Panc1 (cell line): ENCODE measurements at places on chromosomes 2 and 18. TPM values are rescaled to one million over a fixed set of nuclear protein-coding genes. Genes with fewer than 3 reads are reported as not detected.

The RAB6D gene
- total RNA-seq = not detected

The STPG4 gene
- total RNA-seq = 0.36 TPM

DNA sequence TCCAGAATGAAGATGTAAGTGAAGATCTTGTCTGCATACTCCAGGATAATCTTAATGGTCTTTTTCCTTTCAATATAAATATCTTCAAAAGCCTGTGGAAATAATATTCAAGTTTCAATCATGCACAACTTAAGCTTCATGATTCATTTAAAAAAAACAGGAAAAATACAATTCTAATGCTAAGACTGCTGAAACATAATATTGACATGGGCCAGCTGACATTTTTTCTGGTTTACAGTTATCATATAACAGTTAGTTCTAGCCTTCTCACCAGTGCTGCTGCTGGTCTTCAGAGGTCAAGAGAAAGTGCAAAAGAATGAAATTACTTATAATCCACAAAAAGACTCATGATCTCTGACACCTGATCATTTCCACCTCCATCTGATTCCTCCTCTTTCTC, 110.4 kb upstream of the SCN1A start:
- no peak for DNase-seq

DNA sequence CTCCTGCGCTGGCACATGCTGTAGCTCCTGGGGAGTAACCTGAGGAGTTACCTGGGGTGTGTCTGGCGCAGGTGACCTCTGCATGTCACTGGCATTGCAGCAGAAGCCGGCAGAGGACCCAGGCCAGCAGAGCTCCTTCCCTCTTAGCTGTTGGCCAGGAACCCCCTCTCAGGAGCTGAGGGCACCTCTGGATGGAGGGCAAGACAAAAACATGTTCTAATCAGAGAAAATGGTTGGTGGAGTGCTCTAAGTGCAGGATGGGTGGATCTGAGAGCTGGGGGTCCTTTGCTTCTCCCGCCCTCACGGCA, 44.9 kb upstream of the SNTG2 start:
- no peak for DNase-seq

DNA sequence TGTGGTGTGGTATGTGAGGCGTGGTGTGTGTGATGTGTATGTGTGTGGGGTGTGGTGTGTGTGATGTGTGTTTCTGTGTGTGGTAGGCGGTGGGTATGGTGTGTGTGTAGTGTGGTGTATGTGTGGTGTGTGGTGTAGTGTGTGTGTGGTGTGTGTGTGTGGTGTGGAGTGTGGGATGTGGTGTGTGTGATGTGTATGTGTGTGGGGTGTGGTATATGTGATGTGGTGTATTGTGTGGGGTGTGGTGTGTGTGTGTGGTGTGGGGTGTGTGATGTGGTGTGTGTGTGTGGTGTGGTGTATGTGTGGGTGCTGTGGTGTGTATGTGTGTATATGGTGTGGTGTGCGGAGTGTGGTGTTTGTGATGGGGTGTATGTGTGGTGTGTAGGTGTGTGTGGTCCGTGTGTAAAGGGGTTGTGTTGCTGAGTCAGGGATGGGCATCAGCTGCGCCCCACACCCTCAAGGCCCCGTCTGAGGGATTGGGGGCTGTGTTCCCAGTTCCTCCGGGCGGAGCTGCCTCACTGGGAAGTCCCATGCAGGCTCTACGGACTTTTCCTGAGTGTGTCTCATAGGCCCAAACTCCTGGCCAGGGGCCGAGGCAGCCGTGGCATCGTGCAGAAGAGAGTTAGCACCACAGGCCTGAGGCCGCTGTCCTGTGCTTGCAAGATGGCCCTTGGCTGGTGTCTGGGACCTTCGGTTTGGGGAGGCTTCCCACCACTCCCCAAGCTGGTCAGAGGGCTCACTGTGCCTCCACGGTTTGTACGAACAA, 18.2 kb upstream of the ARL4C start:
- DNase-seq = no peak

GRCh38 chr2:150312271-150312670, 175.2 kb downstream of the RND3 start:
- no peak for DNase-seq

DNA sequence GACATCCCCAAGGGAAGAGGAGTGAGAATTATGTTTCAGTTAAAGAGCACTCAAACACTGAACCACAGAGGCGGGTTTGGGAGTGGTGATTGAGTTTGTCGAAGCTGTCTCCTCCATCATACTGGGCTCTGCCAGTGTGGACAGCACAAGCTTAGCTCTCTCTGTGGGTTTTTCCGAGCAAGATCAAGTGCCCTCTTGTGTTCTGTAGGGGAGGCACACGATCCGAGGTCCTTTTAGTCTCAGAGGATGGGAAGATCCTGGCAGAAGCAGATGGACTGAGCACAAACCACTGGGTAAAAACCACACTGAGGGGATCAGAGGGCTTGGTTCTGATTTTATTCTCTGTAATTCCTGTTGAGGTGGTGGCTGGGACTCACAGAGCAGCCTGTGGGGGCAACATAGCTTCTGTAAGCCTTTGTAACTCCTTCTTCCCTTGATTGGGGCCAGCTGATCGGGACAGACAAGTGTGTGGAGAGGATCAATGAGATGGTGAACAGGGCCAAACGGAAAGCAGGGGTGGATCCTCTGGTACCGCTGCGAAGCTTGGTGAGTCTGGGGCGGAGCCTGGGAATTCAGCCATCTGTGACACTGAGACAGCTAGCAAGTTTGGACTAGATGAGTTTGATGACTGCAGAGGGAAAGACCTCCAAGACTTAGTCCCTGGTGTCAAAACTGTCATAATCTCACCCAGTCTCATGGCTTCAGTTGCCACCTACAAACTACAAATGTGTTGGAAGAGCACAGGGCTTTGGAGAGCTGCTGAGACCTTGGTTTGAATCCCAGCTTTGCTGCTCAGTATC, 2.0 kb downstream of the NAGK start:
- no peak for DNase-seq

GRCh38 chr2:28624793-28625701, 126.6 kb upstream of the PPP1CB start:
- DNase-seq = no peak

- no peak for DNase-seq
Measured at GRCh38 chr2:85522090-85522647, 16.8 kb upstream of the MAT2A start.

The AOX1 gene
- 3.0 TPM for total RNA-seq

DNA sequence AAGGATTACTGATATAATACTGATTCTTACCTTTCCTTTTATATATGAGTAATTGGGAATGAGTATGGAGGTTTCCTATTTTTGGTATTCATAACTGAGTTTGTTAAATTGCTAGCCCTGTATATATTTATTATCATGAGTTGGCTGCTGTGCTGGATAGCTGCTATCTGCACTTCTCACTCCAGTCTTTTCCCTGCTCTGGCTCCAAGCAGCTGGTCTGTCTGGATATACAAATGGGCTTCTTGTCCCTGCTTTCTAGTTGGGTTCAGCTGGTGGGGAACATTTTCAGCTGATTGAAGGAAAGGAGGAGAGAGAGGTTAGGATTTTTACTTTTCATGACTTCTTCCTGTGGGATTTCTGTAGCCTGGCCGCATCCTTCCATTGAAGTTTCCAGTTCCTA, 41.2 kb downstream of the AGFG1 start:
- DNase-seq = no peak

DNA sequence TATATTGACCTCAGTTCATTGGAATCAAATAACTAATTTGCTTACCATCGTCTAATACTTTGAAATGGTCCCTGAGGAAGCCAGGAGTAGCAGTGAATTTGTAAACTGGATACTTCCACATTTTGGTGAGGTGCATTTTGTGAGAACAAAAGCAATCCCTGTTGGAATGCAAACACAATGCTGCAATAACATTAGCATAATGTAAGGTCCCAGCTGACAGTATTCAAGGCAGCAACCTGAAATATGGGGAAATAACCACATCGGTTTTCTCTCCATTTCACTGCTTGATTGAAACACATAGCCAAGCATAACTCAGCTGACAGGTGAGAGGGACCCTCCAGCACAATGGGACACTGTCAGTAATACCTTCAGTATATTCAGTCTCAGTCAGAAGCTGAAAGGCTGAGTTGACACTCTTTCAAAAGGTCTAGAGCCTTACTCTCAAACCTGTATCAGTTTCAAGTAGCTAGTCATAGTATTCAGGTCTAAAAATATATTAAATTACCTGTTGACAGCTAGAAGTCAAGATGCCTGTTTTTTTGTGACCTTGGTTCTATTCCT, 1311.9 kb upstream of the NRXN1 start:
- no peak for DNase-seq

DNA sequence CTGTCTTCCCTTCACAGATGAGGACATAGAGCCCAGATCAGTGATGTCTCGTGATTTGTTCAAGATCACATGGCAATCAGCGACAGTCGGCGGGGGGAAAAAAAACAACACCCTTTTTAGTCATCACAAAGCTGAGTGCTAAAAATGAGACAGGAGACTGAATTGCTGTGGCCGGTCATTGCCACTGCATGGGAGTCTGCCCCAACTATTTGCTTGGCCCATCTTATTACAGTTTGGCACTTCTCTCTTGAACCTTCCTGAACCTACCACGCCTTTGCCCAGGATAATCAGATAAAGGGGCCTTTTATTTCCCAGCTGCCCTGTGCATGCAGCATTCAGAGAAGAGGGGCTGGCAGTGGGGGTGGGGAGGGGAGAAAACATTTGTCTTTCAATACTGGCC, 42.7 kb downstream of the SETBP1 start:
- DNase-seq = no peak

DNA sequence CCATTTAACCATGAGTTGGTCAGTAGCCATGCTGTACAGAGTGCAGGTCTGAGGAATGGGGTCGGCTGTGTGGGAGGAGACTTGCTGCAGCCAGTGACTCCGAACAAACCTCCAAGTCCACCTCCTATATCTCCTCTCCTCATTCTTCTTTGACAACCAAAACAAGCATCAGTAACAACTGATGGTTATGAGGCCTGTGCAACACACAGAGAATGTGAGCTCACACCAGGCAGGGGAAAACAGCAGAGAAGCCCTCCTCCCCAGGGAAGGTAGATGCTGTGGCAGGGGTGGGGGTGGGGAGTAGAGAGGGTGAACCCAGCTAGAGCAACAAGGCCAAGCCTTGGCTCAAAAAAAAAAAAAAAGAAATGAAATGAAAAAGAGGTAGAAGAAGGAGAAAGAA, 12.3 kb upstream of the CNGA3 start:
- no peak for DNase-seq

- no peak for DNase-seq
Measured at GRCh38 chr2:63131196-63131595, 80.6 kb downstream of the OTX1 start.

DNA sequence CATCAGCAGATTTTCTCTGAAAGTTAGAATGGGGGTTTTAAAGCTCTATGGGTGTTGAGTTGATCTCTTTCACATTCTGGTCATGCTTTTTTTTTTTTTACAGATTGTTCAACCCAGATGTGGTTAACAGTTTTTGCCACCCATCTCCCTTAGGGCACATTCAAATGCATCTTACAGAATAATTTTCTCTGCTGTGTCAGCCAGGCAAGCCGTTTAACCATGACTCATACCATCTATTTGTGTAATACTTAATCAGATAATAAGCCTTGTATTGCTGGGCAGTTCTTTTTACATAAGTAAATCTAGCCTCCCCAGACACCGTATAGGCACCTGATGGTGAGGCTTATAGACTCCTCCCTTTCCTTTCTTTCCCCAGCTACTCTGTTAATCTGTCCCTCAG, 62.0 kb downstream of the TGIF1 start:
- no peak for DNase-seq

The PLEKHH2 gene
- total RNA-seq = 15.0 TPM

- no peak for DNase-seq
Measured at GRCh38 chr18:62454527-62454926, 68.3 kb upstream of the ZCCHC2 start.

DNA sequence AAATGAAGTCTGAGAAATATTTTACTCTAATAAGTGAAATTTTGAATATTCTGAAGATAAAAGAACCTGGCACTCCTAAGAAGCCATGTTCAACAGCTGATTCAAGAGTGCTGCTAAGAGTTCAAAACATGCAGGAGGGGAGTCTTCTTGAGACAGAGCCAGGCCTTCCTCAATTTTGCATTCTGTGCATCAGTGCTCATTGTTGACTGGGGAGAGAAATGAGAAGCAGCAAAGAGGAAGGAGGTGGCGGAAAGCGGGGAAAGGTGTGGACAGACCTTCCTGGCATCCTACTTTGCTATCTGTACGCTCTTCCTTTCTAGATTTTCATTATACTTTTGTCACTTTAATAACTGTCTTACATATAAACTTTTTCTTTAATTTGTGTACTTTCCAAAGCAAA, 29.7 kb upstream of the TXNDC2 start:
- no peak for DNase-seq

DNA sequence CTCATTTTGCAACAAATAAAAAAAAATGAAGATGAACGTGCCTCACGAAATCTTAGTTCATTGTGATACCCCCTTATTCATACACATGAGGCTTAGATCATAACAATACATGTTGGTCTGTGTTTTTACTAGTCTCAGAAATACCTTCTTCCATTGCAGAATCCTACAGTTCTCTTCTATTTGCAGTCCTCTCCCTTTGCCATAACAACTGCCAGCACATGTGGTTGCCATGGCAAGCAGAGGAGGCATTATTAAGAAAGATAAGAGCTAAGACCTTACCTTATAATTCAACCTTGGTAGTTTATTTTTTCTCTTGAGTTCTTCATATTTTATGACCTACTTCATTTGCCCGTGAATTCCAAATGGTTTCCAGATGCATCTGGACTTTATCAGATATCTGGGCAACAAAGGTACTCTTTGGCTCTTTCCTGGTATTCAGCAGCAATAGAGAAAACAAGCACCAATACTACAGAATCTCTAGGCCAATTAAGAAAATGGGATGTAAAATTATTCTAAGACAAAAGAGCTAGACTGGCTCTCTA, 524.0 kb downstream of the CMPK2 start:
- DNase-seq = no peak

- DNase-seq = no peak
Measured at GRCh38 chr18:6748241-6748640, 18.7 kb downstream of the ARHGAP28 start.

- DNase-seq = no peak
Measured at GRCh38 chr2:207394203-207394781, 135.5 kb upstream of the CREB1 start.

DNA sequence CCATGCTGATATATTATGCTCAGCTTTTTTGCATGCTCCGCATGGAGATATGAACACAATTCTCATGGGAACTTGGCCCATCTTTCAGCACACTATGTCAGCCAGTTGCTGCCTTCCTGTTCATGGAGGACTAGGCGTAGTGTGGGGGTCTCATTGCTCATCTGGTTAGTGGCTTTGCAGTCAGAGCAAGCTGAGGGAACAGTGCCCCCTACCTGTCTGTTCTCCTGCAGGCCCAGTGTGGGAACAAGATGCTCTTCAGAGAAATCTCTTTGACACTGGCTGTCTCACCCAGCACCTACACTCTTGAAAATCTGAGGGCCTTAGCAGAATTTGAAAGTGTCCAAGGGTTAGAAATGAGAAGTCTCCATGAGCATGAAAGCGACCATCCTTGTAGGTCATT, 47.1 kb downstream of the SPTBN1 start:
- no peak for DNase-seq

DNA sequence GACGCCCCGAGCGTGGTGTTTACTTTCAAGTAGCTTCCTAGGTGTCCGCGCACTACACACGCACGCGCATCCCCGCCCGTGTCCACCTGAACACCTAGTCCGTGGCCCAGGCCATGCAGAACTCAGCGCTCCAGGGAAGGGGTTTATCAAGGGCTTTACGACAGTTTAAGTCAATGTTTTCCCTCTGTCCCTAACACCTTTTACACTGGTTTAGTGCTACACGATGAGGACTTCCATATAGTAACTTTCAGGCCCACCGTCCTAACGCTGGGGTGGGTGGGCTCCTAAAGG, 1.4 kb upstream of the BCL2 start:
- DNase-seq = no peak
